ENCODE measurements at places on chromosomes 16 and 17. TPM values are rescaled to one million over a fixed set of nuclear protein-coding genes. Genes with fewer than 3 reads are reported as not detected.

The NPIPA2 gene
- 0.38 TPM for total RNA-seq

The TPSAB1 gene
- 4.3 TPM for total RNA-seq

The RHBDF1 gene
- 1.9 TPM for total RNA-seq

The GHDC gene
- 8.6 TPM for total RNA-seq

The PRSS27 gene
- 0.28 TPM for total RNA-seq

The OR1A2 gene
- not detected for total RNA-seq

The BICDL2 gene
- 0.38 TPM for total RNA-seq

The HOXB8 gene
- not detected for total RNA-seq

The KCNH6 gene
- 0.05 TPM for total RNA-seq

The GRAP gene
- 41.9 TPM for total RNA-seq

The CHRNE gene
- 0.24 TPM for total RNA-seq

The DOC2A gene
- total RNA-seq = 0.24 TPM
